ENCODE measurements at places on chromosomes 4 and X. TPM values are rescaled to one million over a fixed set of nuclear protein-coding genes. Genes with fewer than 3 reads are reported as not detected.

DNA sequence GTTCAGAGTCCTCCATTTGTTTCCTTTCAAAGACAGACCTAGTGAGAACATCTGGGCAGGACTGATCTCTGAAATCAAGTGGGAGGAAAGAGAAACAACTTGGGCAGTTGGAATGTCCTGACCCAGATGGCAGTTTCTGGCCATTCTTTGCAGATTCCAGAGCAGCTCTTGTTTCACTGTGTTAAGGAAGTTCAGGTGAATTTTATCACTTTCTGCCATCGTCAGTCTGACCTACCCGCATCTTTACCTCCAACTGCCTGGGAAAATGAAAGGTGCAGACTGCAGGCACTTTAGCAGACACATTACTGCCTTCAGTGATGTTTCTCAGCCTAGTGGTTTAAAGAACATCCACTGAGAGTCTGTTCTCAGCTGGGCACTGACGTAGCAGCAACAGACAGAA, 216.2 kb downstream of the CEP135 start:
- no peak overlapping the region for H3K27ac ChIP-seq
- no peak overlapping the region for H3K4me3 ChIP-seq
- no peaks in the 10 kb centered on the region for H3K4me1 ChIP-seq
- H3K27me3 ChIP-seq = no peaks in the 10 kb centered on the region

Gene TMEM128
- 15.9 TPM for total RNA-seq

Gene AADAT
- total RNA-seq = 10.3 TPM

- no peaks in the 10 kb centered on the region for H3K4me1 ChIP-seq
- DNase-seq = no peak
- H3K4me3 ChIP-seq = no peak overlapping the region
These were observed 747.2 kb downstream of the STPG2 start for GRCh38 chr4:97396097-97396496.

- no peak overlapping the region for H3K27ac ChIP-seq
- no peaks in the 10 kb centered on the region for H3K36me3 ChIP-seq
- peaks cover 3% of the 10 kb centered on the region for H3K27me3 ChIP-seq
- H3K4me3 ChIP-seq = no peak overlapping the region
- DNase-seq = no peak
These were observed 9.3 kb upstream of the FRMPD3 start for GRCh38 chrX:107440187-107440586.

DNA sequence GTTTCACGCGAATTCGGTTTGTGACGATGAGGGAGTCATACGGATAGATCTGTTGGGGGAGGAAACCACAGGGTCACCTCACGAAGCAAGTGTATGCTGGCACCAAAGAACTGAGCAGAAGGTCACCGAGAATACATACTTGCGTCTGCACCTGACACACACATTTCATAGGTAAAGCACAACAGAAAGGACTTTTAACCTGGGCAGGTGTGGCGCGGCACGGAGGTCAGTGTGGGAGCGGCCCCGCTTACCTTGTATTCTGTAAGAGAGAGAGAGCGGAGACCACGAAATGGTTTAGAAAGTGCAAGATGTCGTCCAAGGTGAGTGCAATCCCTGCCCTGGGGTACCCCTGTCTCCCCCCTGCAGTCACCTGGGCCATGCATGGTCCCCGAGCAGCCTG, 43.6 kb upstream of the AFAP1 start:
- no peaks in the 10 kb centered on the region for H3K27me3 ChIP-seq
- H3K27ac ChIP-seq = no peak overlapping the region
- no peaks in the 10 kb centered on the region for H3K36me3 ChIP-seq
- no peak for DNase-seq
- no peak overlapping the region for H3K4me3 ChIP-seq
